Left kidney (tissue), 8 donors: ENCODE measurements at places on chromosomes 5 and 9. TPM values are rescaled to one million over a fixed set of nuclear protein-coding genes. Genes with fewer than 3 reads are reported as not detected.

BRD9 gene
- polyA plus RNA-seq, result 47.5 TPM

RAI14 gene
- 102 TPM for polyA plus RNA-seq

TIMD4 gene
- polyA plus RNA-seq, result 0.68 TPM

SUSD3 gene
- polyA plus RNA-seq, result 6.9 TPM

PCA3 gene
- polyA plus RNA-seq, result 0.96 TPM

FBXL17 gene
- polyA plus RNA-seq, result 32.5 TPM

TERT gene
- polyA plus RNA-seq, result 0.33 TPM

SPINK13 gene
- polyA plus RNA-seq, result 1.1 TPM

NIPBL gene
- 85.6 TPM for polyA plus RNA-seq

TMEM215 gene
- 0.12 TPM for polyA plus RNA-seq

PAPPA gene
- polyA plus RNA-seq, result 3.5 TPM

FBXL7 gene
- 29.8 TPM for polyA plus RNA-seq

NR2F1-AS1 gene
- polyA plus RNA-seq, result 59.1 TPM

- DNase-seq, result no peak
Measured at GRCh38 chr5:124342584-124342983, 403.9 kb downstream of the ZNF608 start.

- DNase-seq, result no peak
Measured at GRCh38 chr5:139707445-139708003, 59.4 kb downstream of the CXXC5 start.

DNA sequence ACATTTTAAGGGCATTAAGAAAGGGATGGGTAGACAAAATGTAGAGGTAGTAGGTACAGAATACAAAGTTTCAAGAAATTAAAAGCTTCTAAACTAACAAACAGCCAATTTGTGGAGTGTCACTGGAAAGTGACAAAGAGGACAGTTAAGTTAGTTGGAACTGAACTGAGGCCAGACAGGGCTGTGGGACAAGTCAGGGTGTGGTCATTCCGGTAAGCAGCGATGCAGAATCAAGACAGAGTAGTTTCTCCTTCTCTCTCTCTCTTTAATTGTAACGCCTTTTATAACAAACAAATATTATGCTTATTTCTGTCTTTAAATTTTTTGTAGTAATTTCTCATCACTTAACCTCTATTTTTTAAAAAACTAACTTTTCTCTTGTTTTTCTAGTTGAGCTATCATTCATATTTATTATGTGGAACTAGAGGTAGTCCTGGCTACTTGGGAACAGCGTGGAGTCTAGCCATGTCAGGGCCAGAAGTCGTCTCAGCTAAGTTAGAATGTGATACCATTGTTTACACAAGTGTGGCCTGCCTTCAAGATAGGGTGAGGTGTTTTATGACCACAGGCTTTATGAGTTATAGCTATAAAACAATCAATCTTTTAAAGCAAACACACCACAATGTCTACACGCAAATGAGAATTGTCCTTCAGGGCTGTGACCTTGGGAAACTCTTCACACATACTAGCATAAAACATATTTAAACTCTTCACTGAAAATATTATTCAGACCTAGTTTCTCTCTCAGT is 115.3 kb upstream of the CDKN2B start:
- DNase-seq, result no peak

DNA sequence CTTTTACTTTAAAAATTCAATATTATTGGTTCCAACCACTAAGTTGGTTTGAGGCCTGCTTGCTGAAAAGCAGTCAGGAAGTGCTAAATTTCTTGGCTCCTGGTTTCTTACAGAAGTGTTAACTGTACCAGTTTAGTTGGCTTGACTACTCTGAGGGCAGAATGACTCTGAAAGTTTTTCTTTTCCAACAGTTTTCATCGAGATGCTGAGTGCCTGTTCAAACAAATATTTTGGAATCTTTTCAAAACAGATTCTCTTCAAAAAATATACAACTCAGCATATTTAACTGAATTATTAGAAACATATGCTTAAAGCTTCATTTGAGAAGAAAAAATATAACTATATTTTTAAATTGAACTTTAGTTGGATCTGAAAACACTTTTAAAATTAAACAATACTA is 37.0 kb downstream of the SLC38A9 start:
- DNase-seq, result no peak

DNA sequence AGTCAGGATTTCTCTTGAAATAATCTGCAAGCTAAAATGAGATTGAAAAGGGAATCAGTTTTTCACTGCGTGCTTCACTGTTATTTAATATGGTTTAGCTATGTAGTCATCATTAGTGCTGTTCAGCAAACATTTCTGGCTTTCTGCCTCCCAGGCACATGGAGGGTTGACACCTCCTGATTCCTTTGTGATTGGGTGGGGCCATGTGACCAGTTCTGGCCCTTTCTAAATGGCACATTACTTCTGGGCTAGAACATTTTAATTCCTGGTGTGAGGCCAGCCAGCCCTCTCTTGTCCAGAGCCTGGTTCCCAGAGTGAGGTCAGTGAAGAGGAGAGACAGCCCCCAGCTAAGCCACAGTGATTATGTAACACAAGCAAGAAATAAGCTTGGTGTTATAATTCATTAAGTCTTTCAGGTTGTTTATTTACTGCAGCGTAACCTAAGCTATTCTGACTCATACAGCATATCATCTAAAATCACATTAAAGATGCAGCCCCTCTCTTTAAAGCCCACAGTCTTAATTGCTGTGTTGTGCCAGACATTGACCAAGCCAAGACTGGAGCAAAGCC is 17.4 kb upstream of the ARSI start:
- DNase-seq, result no peak

GRCh38 chr5:11467588-11467987 is 436.7 kb downstream of the CTNND2 start:
- DNase-seq, result no peak

DNA sequence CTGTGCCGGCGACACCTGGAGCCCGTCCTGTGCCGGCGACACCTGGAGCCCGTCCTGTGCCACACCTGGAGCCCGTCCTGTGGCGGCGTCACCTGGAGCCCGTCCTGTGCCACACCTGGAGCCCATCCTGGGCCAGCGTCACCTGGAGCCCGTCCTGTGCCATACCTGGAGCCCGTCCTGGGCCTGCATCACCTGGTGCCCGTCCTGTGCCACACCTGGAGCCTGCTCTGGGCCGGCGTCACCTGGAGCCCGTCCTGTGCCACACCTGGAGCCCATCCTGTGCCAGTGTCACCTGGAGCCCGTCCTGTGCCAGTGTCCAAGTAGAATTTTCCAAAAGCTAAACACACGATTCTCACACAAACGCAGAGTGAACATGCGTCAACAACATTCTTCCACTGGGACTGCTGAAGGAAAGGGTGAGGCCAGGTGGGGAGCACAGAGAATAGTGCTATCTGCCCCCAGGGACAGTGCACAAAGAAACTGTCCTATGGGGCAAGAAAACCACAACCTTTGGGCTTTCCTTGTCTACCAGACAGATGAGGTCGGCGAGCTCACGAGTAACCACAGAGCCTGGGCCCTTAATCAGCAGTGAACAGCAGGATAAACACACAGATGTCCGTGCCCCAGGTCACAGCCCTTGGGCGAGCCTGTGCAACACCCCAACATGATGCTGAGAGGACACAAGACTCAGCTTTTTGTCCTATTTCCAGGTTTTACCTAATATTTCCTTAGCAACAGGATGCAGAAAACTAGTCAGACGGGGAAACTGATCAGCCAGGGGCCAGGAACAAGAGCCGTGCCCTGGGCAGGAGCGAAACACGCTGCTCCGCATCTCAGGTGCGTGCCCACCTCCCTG is 7.9 kb downstream of the QSOX2 start:
- DNase-seq, result no peak

DNA sequence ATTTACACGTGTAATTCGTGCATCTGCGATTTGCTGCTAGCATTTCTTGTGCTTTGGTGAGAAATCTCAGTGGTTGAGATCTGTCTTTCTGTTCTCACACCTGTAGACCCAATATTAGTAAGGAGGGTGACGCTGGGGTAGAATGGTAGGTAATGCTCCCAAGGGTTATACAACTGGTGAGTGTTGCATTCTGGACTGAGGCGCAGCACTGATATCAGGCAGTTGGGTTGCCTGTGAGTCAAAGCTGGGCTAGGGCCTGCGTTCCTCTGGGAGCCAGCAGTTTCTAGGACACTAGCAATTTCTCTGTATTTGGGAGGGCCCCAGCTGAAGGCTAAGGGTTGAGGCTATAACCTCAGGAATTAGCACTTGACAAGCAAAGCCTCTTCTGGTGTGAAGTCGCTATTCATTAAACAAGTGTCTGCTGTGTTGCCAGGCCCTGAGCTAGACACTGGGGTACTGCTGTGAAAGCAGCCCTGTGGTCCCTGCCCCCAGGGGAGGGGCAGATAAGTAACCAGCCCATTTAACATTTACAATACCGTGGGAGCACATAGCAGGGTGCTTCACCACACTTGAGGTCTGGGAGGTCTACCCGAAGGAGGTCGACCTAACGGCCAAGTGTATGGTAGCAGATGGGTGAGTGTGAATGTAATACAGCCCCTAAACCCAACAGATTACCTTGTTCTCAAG is 28.7 kb downstream of the LARP1 start:
- DNase-seq, result no peak

DNA sequence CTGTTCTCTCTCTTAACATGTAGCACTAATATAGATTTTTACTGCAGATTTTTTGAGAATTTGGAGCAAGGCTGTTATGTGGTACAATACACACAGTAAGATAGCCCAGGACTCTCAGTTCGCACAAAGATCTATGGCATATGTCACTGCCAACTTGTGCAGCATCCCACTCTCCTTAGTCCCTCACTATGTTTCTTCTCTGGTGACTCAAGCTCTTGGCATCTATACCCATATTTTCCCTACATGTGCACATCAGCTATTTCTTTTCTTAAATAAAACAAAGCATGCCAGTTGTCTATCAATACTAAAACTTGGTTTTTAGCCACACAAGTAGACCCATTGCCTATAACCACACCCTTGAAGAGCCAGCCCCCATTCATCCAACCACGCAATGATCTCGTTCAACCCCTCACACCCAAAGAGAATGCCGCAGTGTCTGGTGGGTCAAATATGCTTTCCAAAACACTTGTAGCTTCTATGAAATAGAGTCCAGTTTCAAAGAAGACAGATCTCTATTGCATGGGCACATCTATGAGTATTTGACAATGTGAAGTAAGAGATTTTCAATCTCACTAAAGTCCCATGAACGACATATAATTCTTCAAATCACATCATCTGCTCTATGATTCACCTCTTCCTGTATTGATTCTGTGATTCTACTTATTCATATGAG is 18.2 kb upstream of the IL7R start:
- no peak for DNase-seq

GRCh38 chr5:119309326-119309725 is 46.5 kb upstream of the TNFAIP8 start:
- no peak for DNase-seq

DNA sequence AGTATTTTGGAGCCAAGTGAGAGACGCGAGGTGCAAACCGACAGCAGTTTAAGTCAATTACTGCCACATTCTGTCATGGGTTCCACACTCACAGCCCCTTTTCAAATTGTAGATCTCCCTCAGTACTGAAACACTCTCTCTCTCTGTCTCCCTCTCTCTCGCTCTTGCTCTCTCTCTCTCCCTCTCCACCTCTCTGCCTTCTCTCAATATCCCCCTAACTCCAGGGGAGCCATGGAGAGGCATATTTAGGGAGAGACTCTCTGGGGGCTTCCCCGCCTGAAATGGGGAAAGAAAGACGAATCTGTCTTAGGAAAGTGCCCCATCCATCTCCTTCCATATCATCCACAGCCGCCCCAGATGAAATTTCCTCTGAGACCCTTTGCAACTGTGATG is 1.6 kb downstream of the BRINP1 start:
- no peak for DNase-seq

DNA sequence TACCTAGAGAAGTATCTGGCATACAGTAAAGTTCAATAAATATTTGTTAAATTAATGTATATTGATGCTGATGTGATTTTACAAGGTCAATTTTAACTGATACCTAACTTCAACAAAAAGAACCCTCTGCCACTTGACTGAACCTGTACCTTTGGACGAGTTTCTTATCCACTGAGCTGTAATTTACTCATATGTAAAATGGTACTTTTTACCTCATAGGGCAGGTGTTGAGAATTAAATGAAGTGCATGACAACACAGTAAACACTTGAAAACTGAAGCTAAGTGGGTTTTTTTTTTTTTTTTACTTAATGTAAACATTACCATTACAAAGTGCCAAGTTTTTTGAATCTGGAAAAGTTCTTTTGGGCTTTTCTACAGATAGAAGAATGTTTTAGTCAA is 15.4 kb downstream of the NIPSNAP3B start:
- no peak for DNase-seq

DNA sequence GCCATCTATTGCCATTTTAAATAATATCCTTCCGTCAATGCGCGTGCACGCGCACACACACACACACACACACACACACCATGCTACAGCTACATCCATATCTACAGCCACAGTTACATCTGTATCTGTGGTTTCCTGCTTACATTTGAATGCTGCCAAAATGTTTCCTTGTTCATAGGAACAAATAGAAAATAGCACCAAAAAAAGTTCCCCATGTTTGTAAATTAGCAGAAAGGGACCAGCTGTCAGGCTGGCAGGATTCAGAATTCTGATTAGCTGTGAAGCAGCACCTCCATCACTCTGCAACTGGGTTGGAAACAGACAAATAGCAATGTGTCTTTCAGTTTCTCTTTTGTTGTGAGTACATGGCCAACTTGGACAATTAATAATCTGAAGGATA is 601.5 kb downstream of the IRX1 start:
- no peak for DNase-seq

DNA sequence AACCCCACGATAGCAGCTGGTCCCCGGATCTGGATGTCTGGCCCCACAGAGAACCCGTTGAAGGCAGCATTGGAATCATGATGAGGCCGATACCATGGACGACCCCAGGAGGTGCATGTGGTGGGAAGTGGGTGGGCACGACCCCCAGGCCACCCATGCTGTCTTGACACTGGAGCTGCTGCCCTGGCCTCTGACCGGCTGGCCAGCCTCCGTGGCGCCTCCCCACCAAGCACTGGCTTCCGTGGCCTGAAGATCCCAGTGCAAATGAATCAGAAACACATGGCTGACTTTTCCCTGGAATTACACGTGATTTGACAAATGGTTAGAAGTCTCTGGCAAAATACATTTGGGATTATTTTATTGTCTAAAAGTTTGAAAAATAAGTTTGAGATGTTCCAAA is 259.0 kb upstream of the IRX1 start:
- DNase-seq, result no peak

DNA sequence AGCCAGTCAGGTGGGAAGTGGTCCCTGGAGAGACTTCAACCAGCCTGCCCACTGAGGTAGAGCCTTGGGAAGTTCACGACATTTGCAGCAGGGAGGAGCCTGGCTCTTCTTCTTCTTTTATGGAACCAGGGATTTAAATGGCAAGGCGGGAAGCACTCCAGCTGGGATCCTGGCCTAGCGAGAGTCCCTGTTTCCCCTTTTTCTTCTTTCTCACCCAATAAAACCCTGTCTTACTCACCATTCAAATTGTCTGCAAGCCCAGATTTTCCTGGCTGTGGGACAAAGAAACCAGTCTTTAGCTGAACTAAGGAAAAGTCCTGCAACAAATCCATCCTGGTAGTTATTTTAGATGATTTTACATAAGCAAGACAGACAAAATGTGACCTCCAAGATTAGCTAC is 503.7 kb downstream of the CDH10 start:
- no peak for DNase-seq

DNA sequence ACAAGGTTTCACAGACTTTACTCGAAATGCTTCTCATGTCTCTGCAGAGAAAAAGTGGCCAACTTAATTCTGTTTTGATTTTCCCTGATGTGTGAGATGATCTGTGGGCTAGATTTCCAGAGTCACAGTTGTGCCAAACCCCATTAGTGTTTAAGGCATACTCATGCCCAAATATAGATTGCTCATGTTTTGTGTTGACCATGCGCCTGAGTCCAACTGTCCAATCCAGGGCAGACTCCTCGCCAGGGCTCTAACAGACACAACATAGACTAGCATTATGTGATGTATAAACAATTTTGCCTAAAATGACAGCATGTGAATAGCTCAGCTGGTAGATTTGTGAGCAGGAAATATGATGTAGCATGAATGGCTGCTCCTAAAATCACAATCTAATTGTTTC is 128.1 kb downstream of the PRDM6 start:
- no peak for DNase-seq
